Aorta (tissue), 5 donors: ENCODE measurements at places on chromosomes 6 and 20. TPM values are rescaled to one million over a fixed set of nuclear protein-coding genes. Genes with fewer than 3 reads are reported as not detected.

GRCh38 chr6:113599444-113599843 is 257.7 kb upstream of the MARCKS start:
- DNase-seq, result no peak

FBXO5 gene
- 6.0 TPM for total RNA-seq

- DNase-seq, result no peak
Observed at GRCh38 chr6:45543298-45544235, 165.8 kb upstream of the SUPT3H start.

HLA-DQA1 gene
- total RNA-seq, result 46.2 TPM

COL20A1 gene
- total RNA-seq, result 0.09 TPM

GRCh38 chr6:167577891-167578361 is 248.8 kb upstream of the AFDN start:
- DNase-seq, result no peak

- DNase-seq, result no peak
Observed at GRCh38 chr20:47396762-47397476, 40.4 kb upstream of the ZMYND8 start.

GRCh38 chr20:25706793-25707192 is 10.1 kb upstream of the ZNF337 start:
- DNase-seq, result no peak

- no peak for DNase-seq
Observed at GRCh38 chr6:18314317-18314997, 50.1 kb upstream of the DEK start.

GRCh38 chr20:24816431-24816830 is 132.6 kb upstream of the CST7 start:
- no peak for DNase-seq

GNL1 gene
- 73.7 TPM for total RNA-seq

DDRGK1 gene
- total RNA-seq, result 49.5 TPM
